ENCODE measurements at places on chromosomes 16 and 17.

DNA sequence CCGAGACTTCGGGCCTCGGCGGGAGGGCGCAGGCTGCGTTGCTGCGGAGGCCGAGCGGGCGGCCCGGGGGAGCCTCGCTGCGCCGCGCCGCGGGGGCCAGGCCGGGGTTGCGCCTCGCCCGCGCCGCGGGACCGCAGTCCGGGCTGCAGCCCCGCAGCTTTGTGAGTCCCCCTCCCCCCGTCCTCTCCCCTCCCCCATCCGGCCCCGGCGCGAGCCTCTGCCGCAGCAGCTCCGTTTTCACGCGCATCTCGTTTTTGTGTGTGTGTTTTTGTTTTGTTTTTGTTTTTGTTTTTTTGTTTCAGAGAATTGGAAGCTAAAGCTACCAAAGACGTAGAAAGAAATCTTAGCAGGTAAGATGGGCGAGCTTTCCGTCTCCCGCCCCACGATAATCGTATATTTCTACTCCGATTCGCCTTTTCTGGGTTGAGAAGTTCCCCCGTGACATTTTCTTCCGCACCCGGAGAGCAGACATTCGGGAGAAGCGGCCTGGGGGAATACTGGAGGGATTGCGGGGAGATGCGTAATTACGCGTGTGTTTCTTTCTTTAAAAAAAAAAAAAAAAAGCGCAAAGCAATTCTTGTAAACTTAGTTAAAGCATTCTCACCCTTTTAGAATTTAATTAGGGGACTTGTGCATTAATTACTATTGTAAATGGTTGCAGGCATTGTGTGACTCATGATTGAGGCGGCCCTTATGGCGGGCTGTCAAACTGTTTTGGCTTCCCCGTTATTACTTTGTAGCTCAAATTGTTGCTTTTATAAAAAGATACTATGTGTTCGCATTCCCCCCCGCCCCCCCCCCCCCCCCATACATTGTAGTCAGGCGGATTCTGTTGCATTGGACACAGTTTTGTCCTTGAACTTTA, 732 bp downstream of the TNRC6A start:
- DNase-seq, result no peak

DNA sequence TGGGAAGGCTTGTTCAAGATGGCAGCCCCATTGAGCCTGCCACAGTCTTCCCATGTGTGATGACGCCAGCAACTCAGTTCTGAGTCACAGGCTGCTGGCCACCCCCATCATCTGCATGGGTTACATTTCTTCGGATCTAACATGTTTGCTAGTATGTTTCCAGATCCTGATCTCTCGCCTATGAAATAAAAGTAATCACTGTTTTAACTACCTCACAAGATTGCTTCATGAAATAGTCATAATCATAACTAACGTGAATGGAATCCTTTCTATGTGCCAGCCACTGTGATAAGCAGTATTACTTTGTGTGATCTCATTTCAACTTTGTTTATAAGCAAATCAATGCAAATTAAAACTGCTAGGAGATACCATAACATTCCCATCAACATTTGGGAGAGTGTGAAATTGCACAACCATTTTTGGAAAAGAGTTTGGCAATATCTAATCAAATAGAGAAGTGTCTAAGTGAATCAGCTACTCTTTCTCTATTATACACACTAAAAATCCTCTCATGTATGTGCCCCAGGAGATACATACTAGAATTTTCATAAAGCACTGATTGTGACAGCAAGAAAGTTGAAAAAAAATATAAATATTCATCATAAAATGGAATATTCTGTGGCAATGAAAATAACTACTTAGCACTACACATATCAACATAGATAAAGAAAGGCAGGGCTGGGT, 300.2 kb upstream of the IRX5 start:
- no peak for DNase-seq

- DNase-seq, result peak; percentile 47
Observed at GRCh38 chr17:15462976-15463772, 4.2 kb downstream of the CDRT4 start.

DNA sequence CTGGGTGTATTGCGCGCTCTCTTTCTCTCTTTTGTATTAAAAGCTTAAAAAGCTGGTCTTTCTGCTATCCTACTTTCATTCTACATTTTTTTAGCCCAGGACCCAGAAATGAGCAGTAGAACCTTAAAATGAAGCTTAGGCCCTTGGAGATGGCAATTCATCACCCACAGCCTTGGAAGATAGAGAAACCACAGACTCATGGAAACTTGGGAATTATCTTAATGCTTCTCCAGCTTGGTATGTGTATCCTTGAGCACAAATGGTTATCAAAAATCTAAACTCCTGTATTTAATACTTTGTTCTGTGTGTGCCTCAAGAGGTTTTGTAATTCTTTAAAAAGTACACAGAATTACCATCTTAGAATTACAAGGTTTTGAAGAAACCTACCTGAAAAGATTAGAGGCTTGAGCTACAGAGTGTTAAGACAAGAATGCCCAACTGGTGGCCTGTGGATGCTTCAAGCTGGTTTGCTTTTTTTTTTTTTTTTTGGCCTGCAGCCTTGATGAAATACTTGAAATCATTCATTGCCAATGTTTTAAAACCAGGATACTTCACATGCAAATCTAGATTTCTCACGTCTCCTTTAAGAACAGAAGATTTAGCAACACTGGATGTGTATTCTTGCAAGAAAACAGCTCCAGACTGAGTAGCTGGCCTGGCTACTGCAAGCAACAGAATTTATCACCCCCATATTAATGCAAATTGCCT, 105.0 kb downstream of the XYLT1 start:
- DNase-seq, result no peak

DNA sequence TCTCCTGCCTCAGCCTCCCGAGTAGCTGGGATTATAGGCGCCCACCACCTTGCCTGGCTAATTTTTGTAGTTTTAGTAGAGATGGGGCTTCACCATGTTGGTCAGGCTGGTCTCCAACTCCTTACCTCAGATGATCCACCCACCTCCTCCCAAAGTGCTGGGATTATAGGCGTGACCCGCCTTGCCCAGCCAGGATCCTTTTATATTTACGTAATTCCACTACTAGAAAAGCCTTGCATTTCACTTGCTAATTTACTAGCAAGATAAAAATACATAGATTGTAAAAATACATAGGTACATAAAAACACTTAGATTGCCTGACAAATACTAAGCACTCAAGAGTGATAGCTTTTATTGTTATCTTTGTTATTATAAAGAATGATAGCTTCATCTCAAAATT, 47.5 kb downstream of the GDPD1 start:
- no peak for DNase-seq

DNA sequence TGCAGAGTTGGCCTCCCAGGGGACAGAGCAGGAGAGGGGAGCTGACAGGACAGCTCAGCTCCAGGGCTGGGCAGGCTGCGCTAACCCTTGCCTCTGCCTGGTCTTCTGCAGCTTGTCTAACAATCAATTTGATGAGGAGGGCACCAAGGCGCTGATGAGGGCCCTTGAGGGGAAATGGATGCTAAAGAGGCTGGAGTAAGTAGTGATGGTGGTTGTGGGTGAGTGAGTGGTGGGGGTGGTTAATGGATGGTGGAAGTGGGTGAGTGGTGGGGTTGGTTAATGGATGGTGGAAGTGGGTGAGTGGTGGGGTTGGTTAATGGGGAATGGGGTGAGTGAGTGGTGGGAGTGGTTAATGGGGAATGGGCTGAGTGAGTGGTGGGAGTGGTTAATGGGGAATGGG, 22.0 kb upstream of the CPNE2 start:
- no peak for DNase-seq

GRCh38 chr16:74449470-74449869, 28.2 kb upstream of the CLEC18B start:
- DNase-seq, result no peak

GRCh38 chr16:13586051-13586450, 333.9 kb upstream of the ERCC4 start:
- no peak for DNase-seq

DNA sequence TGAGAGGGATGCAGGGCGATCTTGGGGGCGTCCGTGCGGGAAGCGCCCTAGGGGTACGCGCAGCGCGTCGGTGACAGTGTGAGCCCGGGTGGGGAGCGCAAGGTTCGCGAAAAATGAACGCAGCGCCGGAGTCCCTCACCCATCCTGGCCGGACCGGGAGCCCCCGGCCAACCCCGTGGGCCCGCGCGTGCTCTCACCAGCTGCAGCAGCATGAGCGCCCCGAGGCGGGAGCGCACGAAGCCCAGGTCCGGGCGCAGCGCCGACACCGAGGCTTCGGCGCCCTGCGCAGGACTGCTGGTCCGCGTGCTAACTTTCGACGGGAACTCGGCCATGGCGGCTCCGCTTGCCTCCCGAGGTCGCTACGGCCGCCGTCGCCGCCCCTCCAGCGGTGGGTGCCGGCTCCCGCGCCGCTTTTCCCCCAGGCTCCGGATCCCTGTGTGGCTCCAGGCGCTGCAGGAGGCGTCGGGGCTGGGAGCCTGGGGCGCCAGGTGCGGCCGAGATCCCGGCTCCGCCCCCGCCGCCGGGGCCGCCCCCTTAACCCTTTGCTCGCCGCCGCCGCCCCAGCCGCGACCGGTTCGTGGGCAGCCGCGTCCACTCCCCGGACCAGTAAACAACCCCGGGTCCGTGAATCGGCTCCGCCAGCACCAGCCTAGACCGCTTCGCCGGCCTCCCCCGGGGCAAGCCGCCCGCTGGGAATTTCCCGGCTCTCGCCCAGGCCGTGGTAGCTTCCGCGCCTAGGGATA, at the start of gene PLLP:
PLLP (minus strand) TSS at position 464 of the 743 bp plus-strand sequence; CDS start at position 332, 132 bp downstream.
- DNase-seq, result no peak

- no peak for DNase-seq
Observed at GRCh38 chr17:45895969-45896785, 1.8 kb downstream of the MAPT start.

GRCh38 chr16:30740364-30741251, 7.6 kb upstream of the PHKG2 start:
- peak; percentile 92 for DNase-seq
